ENCODE measurements at places on chromosomes 12 and 14.

DNA sequence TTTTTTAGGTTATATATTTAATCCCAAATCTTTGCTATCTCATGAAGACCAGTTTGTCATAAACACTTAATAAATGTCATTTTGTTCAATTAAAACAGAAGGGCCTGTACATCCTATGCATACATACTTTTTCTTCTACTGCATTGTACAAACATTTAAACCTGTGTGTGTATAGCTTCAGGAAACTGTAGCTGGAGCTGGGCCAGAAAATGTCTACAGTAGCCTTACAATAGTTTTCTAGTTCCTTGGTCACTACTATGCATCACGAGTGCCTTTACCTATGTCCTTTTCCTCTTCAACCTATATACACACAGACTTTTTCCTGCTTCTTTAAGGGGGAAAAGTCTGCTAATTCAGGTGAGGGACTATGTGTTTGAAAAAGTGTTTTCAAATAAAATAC is 302.8 kb downstream of the PAWR start:
- DNase-seq = no peak

GRCh38 chr14:56065621-56066290 is 52.5 kb upstream of the PELI2 start:
- no peak for DNase-seq

GRCh38 chr12:121279071-121279375 is 17.5 kb downstream of the CAMKK2 start:
- DNase-seq = no peak

- no peak for DNase-seq
Observed at GRCh38 chr12:29561664-29562071, 64.2 kb upstream of the OVCH1 start.

- DNase-seq = no peak
Observed at GRCh38 chr12:112792301-112792700, 753 bp downstream of the RPH3A start.
